ENCODE measurements at places on chromosomes 7 and 10.

- no peak for DNase-seq
Observed at GRCh38 chr7:24334012-24334411, 50.0 kb downstream of the NPY start.

- no peak for DNase-seq
Observed at GRCh38 chr7:8923164-8923806, 489.9 kb downstream of the NXPH1 start.

DNA sequence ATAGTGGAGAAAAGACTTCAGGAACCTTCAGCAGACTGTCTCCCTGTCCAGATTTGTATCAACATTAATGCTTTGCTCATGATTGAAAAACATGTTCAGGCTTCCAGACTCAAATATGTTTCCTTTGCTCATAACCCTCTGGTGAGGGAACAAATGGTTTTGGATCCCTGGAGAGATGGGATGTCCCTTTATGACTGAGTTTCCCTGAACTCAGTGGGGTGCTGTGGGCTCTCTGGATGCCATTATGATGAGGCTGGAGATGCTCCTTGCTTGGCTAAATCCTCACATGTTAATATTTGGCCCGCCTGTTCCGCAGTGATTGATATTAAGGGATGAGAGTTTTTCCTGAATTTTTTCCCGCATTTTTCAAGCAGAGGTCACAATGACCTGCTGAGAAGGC is 749.4 kb downstream of the SUGCT start:
- no peak for DNase-seq

DNA sequence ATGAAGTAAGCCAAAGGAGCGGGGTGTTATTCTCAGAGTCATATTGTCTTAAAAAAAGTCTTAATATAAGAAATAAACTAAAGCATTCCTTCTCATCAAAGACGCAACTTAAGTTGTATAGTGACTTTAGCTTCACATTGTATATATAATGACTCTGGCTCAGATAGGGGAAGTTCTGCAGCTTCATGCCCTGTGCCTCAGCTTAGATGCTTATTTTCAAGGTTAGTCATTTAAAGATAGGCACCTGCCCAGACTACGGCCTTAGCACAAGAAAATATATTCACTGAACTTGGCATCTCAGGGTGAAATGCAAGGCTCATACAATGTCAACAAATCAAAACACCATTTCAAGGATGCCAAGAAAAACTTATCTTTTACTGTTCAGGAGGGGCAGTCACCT is 52.8 kb upstream of the DNAJB12 start:
- DNase-seq = no peak

DNA sequence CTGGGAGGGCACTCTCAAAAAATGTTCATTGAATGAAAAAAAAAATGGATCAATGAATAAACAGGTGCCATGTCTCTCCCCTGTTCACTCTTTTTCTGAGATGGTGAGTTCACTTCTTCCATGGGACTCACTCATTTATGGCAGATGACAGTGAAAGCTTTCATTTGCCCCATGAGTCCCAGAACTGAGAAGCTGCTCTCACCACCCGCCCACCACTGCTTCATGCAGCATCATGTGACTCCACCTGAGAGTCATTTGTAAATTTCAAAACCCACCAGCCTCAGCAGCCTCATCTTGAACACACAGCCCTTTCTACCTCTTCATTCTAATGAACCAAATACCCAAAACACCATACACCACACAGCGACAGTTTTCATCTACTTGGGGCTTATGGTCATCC is 64.9 kb downstream of the SCRN1 start:
- DNase-seq = no peak

GRCh38 chr7:135822376-135822775 is 73.8 kb upstream of the FAM180A start:
- no peak for DNase-seq

GRCh38 chr7:157028199-157028903 is 17.9 kb upstream of the MNX1 start:
- DNase-seq = no peak

DNA sequence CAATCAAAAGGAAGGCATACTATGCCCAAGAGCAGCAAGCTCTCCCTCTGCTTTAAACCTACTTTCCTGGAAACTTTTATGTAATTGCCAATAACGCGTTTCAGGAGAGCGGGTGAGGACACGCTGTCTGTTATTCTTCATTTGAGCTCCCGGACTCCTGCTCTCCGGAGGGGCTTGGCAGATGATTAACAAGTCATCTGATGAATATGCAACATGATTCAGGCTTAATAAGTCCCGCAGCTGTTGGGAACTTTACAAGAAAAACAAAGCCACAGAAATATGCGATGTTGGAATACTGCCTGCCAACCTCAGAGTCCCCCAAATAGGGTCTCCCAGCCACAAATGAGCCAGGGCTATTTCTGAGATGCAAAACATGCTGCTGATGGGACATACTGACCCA is 348.0 kb downstream of the GPAM start:
- DNase-seq = no peak

DNA sequence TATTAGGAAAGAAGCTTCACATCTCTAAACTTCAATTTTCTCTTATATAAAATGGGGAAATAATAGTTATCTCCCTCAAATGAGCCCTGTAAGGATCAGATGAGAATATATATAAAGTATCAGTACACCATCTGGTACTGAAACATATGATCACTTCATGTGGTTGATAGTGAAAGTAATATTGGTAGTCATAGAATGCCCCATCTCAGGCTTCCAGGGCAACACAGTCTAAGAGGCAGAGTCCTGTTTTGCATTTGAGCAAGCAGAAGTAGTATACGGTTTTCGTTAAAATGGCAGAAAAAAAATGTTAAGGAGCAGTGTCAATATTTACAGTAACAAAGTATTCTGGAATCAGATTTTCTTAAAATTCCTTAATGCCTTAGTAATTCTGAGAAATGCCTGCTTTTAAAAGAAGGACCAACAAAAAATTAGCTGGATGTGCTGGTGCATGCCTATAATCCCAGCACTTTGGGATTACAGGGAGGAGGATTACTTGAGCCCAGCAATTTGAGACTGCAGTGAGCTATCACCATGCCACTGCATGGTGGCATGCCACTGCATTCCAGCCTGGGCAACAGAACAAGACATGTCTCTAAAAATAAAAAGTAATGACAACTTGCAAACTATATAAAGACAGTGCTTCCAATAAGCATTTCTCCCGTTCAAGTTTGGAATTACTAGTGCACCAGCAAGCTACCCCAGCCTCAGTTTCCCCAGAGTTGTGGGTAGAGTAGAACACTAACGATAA is 19.8 kb downstream of the KBTBD2 start:
- no peak for DNase-seq

DNA sequence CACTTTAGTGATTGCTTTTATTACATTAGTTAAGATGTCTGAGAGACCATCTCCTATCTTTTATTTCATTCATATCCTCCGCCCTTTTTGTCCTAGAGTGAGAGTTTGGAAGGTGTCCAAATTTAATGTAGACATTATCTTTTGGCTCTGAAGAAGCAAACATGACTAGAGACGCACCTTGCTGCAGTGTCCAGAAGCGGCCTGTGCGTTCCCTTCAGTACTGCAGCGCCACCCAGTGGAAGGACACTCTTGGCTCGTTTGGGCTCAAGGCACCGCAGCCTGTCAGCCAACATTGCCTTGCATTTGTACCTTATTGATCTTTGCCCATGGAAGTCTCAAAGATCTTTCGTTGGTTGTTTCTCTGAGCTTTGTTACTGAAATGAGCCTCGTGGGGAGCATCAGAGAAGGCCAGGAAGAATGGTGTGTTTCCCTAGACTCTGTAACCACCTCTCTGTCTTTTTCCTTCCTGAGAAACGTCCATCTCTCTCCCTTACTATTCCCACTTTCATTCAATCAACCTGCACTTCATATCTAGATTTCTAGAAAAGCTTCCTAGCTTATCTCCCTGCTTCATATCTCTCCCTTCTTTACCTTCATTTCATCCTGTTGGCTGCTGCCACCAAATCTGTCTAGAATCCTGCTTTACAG is 10.4 kb upstream of the CLCN1 start:
- no peak for DNase-seq

DNA sequence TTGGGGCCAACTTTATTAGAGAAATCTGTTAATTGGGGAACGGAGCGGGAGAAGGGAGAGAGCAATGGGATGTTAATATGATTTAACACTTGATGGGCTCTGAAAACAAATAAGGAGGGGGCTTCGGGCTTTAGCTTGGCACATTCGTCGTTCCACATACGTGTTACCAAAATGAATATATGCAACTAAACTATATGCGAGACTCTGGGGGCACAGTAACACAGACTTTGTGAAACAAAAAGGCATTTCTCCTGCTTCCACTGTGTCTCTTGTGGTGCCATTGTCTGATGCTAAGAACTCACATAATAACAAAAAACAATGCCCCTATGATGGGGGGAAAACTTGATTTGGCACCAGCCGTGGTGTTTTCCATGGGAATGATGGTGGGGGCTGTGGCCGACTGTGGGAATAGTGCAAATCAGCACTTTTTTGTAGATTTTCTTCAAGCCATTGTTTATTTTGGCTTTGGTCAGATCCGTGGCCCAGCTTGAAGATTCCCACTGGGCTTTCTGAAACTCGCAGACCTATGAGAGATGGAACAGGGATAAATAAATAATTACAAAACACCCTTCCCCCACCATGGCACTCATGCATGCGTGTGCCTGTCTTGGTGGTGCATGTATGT is 2.2 kb upstream of the MXI1 start:
- DNase-seq = no peak

DNA sequence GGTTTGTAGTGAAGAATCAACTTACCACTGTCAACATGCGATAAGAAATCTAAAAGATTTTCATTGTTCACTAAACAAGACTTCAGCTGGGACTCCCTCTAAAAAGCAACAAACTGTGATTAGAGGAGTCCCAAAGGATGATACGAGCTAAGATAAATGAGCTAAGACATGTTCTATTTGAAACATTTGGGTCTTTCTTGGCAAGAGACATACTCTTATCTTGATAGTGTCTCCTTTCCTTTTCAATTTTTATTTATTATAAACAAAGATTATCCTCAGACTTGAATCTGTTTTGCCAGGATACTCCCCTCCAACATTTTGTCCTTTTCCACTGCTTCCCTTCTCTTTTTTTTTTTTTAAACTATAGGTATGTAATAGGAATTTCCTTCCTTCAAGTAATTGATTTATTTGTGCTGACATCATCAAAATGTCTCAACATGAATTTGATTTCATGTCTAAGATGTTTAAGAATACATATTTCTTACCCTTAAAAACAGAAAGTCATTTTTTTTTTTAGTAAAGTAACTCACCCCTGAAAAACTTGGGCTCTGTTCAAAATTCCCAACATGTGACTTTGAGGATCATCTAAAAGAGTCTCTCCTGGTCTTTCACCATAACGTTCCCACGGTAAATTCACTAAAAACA is 158.4 kb upstream of the NRP1 start:
- DNase-seq = no peak

DNA sequence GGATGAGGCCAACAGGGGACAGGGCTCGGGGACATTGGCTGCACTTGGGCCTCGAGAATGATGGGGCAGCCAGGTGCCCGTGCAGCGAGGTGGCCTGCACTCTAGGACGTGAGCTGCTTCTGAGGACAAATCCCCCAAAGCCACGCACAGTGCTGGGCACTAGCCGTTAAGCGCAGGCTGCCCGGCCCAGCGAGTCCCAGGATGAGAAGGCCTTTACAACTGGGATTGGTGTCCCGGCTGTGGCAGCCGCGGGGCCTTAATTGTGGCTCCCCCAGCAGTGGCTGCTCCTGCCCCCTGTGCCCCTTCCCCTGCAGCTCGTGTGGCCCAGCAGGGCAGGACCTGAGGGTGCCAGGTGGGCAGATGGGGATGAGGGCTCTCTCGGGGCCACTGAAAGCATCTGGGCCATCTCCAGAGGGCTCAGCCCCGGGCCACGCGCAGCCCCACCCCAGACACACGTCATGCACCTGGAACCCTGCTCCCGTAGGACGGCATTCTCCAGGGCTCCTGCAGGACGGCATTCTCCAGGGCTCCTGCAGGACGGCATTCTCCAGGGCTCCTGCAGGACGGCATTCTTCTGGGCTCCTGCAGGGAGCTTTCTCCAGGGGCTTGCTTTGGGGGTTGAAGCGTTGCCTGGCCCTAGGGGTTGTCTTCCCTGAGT is 6.6 kb downstream of the PWWP2B start:
- DNase-seq = no peak

DNA sequence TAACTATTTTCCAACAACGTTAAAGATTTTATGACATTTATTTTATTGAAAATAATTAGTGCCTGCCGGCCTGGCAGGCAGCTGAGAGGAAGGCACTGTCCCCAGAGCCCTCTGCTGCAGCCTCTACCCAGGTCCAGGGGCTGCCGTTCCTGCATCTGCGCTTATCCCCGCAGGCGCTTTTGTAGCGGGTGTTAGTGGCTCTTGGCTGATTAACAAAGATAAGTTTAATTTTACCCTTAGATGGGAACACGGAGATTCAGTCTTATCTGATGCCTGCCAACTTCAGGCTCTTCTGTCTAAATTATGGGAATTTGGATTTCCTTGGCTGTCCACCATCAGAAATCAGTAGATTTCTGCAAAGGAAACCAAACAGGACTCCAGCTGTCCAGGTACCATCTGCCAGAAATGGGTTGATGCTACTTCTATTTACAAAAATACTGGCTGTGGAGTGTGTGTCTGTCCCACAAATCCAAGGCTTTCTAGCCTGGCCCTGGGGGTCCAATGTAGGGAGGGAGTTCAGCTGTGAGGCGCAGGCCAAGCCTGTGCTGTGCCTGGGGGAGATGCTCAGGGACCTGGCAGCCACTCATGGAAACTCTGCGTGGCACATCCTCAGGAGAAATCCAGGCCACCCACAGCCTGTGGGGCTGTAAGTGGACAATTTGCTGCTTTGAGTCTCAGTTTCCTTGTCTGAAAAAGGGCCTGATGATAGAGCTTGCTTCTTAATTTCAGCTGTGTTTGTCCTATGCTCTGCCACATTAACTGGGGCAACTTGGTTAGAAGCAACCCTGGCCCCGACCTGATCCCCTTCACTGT is 62.0 kb upstream of the IGFBP3 start:
- no peak for DNase-seq

GRCh38 chr7:38311329-38311937 is 38.0 kb upstream of the TARP start:
- DNase-seq = no peak

- no peak for DNase-seq
Observed at GRCh38 chr7:136228171-136228570, 251.0 kb upstream of the MTPN start.

GRCh38 chr7:128839751-128840177 is 9.6 kb downstream of the FLNC start:
- DNase-seq = no peak

DNA sequence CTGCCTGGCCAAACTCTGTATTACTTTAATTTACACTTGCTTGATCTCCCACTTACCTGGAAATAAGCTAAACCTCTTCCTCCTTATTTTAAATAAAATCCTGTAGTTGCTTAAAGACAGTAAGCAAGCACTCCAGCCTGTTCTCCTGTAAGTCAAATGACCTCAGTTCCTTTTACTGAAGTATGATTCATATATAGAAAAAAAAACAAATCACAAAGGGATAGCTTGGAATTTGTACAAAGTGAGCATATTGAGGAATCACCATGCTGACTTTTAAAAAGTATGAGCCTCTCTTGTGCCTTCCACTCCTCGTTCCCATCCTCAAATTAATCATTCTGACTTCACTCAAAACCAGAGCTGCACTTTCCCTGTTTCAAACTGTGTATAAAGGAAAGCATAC is 52.0 kb downstream of the C10orf90 start:
- no peak for DNase-seq
